Activated naive CD4-positive, alpha-beta T cell treated with anti-CD3 and anti-CD28 coated beads for 36 hours (primary cell): ENCODE measurements at places on chromosomes 2 and 18.

GRCh38 chr2:76984359-76984758, 537.8 kb downstream of the LRRTM4 start:
- no peak overlapping the region for H3K27ac ChIP-seq
- H3K4me1 ChIP-seq: no peaks in the 10 kb centered on the region

GRCh38 chr18:41326311-41326710, 628.7 kb upstream of the PIK3C3 start:
- H3K36me3 ChIP-seq: no peaks in the 10 kb centered on the region
- H3K27ac ChIP-seq: no peak overlapping the region
- no peaks in the 10 kb centered on the region for H3K4me1 ChIP-seq
- H3K27me3 ChIP-seq: no peaks in the 10 kb centered on the region

GRCh38 chr2:119364798-119365197, 1.8 kb downstream of the C2orf76 start:
- peaks cover 10% of the 10 kb centered on the region for H3K36me3 ChIP-seq
- no peak for DNase-seq
- H3K27ac ChIP-seq: no peak overlapping the region
- peak overlapping the region; percentile 99 for H3K4me3 ChIP-seq
- H3K27me3 ChIP-seq: no peaks in the 10 kb centered on the region

DNA sequence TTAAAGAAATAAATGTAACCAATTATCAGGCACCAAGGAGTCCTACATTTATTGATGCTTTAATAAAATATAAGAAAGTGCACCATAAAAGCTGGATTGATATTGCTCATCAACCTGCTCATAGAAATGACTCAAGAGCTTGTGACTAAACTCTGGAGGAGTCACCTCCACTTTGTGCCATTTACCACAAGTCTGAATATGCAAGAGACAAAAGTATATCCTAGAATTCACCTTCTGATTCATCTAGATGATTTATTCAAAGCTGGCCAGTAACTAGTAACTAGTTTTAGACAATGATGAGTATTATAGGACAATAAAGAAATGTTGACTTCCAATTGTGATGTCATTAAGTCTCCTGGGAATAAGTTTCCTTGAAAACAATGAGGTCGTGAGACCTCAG, 146.0 kb upstream of the SOX11 start:
- DNase-seq: no peak
- H3K27me3 ChIP-seq: no peaks in the 10 kb centered on the region
- no peak overlapping the region for H3K27ac ChIP-seq
- H3K4me3 ChIP-seq: no peak overlapping the region

- no peaks in the 10 kb centered on the region for H3K27me3 ChIP-seq
- H3K27ac ChIP-seq: no peak overlapping the region
- DNase-seq: no peak
Measured at GRCh38 chr2:25891672-25892071, 13.4 kb upstream of the ASXL2 start.

- no peak overlapping the region for H3K27ac ChIP-seq
- H3K36me3 ChIP-seq: no peaks in the 10 kb centered on the region
- H3K27me3 ChIP-seq: peaks cover 55% of the 10 kb centered on the region
- H3K4me1 ChIP-seq: peaks cover 9% of the 10 kb centered on the region
- DNase-seq: no peak
- peak overlapping the region; percentile 27 for H3K4me3 ChIP-seq
Measured at GRCh38 chr18:5891184-5891853, 4.0 kb downstream of the TMEM200C start.

DNA sequence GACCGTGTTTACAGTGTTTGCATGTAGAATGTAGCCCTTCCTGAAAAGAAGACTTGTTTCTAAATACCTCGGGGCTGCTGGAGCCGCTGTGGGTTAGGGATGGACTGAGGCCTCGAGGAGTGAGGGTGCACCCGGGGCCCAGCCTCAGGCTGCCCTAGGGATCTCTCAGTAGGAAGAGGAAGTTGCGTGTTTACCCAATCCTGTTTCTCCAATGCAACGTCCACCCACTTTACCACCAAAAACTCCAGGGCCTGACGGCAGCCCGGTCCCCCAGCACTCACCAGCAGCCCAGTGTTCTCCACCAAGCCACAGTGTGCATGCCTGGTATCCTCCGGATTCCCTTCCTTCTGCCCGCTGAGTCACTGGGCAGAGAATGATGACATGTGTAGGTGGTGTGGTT, 255.8 kb downstream of the GLI2 start:
- H3K4me3 ChIP-seq: no peak overlapping the region
- H3K27ac ChIP-seq: no peak overlapping the region
- no peaks in the 10 kb centered on the region for H3K4me1 ChIP-seq
- peaks cover 3% of the 10 kb centered on the region for H3K27me3 ChIP-seq

DNA sequence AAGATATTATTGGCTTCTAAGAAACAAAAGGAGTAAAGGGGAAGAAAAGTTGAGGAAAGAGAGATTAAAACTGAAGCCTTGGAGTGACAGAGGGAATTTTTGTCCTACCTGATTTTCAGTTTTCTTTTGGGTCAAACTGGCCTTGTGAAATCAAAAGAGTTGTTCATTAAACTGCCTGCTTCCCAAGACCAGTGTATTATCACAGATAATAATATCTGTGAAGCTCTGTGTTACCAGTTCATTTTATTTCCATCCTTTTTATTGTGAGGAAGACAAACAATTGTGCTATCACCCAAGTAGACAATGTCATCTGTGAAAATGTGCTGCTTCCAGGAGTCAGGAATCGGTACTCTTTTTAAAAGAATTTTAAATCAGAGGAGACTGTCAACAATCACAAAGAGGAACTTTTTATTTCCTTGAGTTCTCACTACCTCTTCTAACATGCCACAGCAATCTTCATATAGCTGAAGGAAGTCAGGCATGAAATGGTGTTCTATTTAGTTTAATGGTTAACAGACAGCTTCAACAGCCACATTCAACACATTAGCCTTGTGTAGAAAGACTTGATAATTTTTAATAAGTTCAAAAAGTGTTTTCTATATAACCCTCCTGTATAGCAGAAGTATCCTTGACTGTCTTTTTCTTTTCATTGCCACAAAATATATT, 554.8 kb downstream of the PIK3C3 start:
- H3K27me3 ChIP-seq: no peaks in the 10 kb centered on the region
- no peaks in the 10 kb centered on the region for H3K36me3 ChIP-seq
- no peak for DNase-seq
- H3K4me1 ChIP-seq: no peaks in the 10 kb centered on the region

DNA sequence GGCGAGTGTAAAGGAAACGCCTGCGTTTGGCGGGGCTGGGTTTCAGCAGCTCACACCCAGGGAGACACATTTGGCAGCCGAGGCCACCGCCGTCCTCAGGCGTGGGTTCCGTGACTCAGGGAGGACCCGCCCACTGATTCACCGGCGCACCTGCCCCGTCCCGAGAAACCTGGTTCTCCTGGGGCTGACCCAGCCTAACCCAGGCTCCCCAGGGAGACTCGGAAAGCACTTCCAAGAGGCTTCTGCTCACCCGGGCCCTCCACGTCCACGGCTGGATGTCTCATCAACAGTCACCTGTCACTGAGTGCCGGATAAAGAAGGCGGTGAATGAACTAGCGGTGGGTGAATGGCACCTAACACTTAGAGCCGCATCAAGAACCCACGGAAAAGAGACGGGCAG, 126.4 kb upstream of the CTDP1 start:
- no peak overlapping the region for H3K4me3 ChIP-seq
- no peaks in the 10 kb centered on the region for H3K27me3 ChIP-seq
- H3K36me3 ChIP-seq: no peaks in the 10 kb centered on the region
- H3K4me1 ChIP-seq: no peaks in the 10 kb centered on the region

DNA sequence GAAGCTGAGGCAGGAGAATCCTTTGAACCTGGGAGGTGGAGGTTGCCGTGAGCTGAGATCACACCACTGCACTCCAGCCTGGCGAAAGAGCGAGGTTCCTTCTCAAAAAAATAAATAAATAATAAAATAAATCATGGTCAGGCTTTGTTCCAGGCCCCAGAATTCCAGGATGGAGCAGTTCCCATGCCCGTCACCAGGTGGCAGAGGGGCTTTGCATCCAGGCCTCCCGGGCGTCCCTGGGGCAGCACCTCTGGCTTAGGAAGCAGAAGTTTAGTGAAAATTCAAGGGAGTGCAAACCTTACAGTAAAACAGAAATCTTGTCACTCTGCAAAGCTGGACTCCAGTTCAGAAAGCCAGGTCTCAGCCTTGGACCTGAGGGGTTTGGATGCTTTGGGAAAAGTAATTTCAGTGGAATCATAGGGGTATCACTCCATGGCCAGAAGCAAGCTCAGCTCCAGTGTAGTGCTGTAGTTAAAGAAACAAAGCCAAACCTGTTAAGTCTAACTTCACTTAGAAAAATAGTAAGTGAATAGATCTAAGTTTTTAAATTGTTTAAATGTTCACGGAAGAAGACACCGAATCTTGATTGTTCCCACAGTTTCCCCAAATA, 512.7 kb downstream of the CMPK2 start:
- no peaks in the 10 kb centered on the region for H3K4me1 ChIP-seq
- H3K4me3 ChIP-seq: no peak overlapping the region
- H3K27ac ChIP-seq: no peak overlapping the region
- DNase-seq: no peak

DNA sequence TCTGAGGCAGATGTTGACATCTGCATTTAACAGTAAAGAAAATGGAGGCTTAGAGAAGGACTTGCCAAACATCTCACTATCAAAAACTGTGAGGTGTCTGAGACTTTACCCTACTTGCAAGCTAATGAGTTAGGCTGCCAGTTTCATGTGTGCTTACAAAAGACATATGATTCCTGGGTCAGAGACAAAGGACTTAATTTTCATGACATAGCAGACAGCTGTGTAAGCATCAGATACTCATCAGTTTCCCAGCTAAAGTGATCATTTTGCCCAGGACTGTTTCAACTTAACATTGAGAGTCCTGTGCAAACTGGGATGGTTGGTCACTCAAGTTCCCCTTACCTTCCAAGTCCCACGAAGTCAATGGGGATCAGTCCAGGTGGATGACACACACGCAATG, 18.9 kb upstream of the DAPL1 start:
- H3K27ac ChIP-seq: no peak overlapping the region
- no peak overlapping the region for H3K4me3 ChIP-seq
- no peaks in the 10 kb centered on the region for H3K36me3 ChIP-seq
- no peaks in the 10 kb centered on the region for H3K27me3 ChIP-seq

DNA sequence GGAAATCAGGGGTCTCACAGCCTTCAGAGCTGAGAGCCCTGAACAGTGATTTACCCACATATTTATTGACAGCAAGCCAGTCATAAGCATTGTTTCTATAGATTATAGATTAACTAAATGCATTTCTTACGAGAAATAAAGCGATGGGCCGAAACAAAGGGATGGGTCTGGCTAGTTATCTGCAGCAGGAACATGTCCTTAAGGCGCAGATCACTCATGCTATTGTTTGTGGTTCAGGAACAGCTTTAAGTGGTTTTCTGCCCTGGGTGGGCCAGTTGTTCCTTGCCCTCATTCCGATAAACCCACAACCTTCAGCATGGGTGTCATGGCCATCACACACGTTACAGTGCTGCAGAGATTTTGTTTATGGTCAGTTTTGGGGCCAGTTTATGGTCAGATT, 36.4 kb downstream of the TANC1 start:
- no peaks in the 10 kb centered on the region for H3K36me3 ChIP-seq
- no peaks in the 10 kb centered on the region for H3K4me1 ChIP-seq
- no peak overlapping the region for H3K27ac ChIP-seq
- DNase-seq: no peak

DNA sequence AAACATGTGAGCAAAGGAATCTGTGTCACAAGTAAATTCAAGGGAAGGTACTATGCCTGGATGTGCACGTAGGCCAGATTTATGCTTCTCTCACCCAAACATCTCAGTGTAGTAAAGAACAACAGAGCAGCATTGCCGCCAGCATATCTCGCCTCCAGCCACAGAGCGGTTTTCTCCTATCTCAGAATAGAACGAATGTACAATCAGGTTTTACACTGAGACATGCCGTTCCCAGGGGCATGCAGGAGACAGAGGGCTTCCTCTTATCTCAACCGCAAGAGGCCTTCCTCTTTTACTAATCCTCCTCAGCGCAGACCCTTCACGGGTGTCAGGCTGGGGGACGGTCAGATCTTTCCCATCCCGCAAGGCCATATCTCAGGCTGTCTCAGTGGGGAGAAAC, 175.3 kb downstream of the RPIA start:
- no peak overlapping the region for H3K27ac ChIP-seq
- no peak overlapping the region for H3K4me3 ChIP-seq
- peaks cover 15% of the 10 kb centered on the region for H3K27me3 ChIP-seq
- no peak for DNase-seq

DNA sequence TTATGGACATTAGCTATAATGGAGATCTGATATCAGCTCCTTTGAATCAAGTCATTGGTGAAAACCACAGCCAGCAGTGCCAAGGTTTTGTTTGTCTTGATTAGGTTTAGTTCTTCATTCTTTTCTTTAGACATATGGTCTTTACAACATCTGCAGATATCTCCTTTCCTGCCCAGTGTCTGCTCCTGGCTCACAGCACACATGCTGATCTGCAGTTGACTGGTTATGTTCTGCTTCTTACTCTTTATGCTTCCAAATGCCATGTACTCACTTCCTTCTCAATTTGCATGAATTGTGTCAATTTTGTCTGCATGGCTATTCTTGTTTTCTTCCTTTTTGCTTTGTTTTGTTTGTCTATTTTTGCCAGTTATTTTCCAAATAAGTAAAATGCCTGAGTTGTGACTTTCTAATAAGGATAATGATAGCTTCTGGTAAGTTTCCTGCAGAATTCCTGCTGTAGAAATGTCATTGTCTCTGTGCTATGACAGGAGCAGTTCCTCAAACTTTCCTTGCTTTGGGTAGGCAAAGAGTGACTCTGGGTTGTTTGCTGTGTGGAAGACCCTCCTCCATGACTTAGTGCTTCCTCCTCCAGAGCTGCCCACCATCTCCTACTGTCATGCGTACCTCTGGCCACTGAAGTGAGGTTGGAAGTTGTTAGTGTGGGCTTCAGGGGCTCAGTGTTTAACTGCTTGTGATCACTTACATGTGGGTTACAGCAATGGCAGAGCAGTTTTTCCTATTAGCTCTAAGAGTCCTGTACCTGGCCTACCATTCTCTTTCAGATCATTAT, 8.2 kb downstream of the ARHGAP25 start:
- H3K4me1 ChIP-seq: peaks cover 93% of the 10 kb centered on the region
- no peaks in the 10 kb centered on the region for H3K27me3 ChIP-seq
- peak overlapping the region; percentile 91 for H3K27ac ChIP-seq
- peak; percentile 45 for DNase-seq
- H3K4me3 ChIP-seq: no peak overlapping the region
- peaks cover 40% of the 10 kb centered on the region for H3K36me3 ChIP-seq

DNA sequence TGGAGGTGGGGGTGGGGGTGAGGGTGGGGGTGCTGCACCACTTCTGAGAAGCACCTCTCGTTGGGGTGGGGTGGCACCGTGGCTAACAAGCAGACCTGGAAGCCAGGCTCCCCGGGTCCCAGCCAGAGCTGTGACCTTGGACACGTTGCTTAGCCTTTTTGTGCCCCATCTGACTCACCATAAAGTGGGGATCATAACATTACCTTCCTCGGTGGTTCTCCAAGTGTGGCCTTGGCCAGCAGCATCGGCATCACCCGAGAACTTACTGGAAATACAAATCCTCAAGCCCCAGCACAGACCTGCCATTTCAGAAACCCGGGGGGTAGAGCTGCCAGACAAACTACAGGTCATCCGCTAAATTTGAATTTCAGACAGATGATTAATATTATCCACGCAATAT, 58.7 kb upstream of the SLC66A3 start:
- H3K4me1 ChIP-seq: no peaks in the 10 kb centered on the region
- H3K27ac ChIP-seq: no peak overlapping the region
- no peak overlapping the region for H3K4me3 ChIP-seq
- H3K36me3 ChIP-seq: no peaks in the 10 kb centered on the region
- H3K27me3 ChIP-seq: no peaks in the 10 kb centered on the region

- no peaks in the 10 kb centered on the region for H3K4me1 ChIP-seq
- no peak for DNase-seq
- H3K27ac ChIP-seq: no peak overlapping the region
- H3K27me3 ChIP-seq: no peaks in the 10 kb centered on the region
- no peak overlapping the region for H3K4me3 ChIP-seq
- no peaks in the 10 kb centered on the region for H3K36me3 ChIP-seq
Measured at GRCh38 chr2:138244501-138244925, 257.1 kb upstream of the SPOPL start.
